Naive thymus-derived CD4-positive, alpha-beta T cell (primary cell): ENCODE measurements at places on chromosomes 3 and 15. TPM values are rescaled to one million over a fixed set of nuclear protein-coding genes. Genes with fewer than 3 reads are reported as not detected.

- no peak for DNase-seq
Measured at GRCh38 chr3:114242947-114243346, 5.6 kb upstream of the ZNF80 start.

GRCh38 chr3:45112939-45113338, 33.2 kb downstream of the CDCP1 start:
- DNase-seq = no peak

DNA sequence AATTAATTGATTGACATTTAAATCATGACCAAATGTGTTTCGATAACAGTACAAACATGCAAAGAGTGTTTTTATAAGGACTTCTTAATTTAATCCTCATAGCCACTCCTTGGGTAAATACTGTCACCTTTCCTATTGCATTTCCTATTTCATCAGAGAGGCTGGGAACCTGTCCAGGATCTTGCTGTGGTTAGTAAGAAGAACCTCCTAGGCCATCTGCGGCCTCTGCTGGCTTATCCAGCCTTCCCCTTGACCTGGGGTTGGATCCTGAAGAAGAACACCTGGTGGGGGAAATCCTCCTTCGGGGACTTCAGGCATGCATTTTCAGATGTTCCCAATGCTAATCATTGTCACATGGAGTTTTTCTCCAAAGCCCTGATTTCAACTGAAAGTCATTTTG, 25.5 kb downstream of the GLDN start:
- no peak for DNase-seq

The SLC24A5 gene
- total RNA-seq = not detected in 2 replicates
